ENCODE measurements at places on chromosomes 16 and 17.

GRCh38 chr16:14187517-14188338, 116.6 kb downstream of the MRTFB start:
- H3K4me3 ChIP-seq, result peak overlapping the region; percentile 57
- peaks cover 61% of the 10 kb centered on the region for H3K4me1 ChIP-seq
- H3K27me3 ChIP-seq, result no peaks in the 10 kb centered on the region

GRCh38 chr16:86074651-86075487, 175.9 kb downstream of the IRF8 start:
- H3K27ac ChIP-seq, result no peak overlapping the region
- DNase-seq, result no peak
- peaks cover 71% of the 10 kb centered on the region for H3K27me3 ChIP-seq
- no peak overlapping the region for H3K4me3 ChIP-seq
- H3K36me3 ChIP-seq, result no peaks in the 10 kb centered on the region
- H3K4me1 ChIP-seq, result peaks cover 9% of the 10 kb centered on the region

DNA sequence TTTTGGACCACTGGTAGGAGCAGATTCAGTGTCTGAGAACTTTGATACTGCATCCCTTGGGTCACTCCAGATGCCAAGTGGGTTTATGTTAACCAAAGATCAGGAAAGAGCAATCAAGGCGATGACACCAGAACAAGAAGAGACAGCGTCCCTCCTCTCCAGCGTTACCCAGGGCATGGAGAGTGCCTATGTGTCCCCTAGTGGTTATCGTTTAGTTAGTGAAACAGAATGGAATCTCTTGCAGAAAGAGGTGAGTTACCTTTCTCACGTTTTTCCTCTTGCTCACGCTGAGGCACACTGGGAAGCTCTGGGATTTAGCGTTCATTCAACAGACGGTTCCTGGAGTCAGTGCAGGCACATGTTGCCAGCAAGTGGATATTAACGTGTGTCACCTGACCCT, 58.0 kb downstream of the NUP88 start:
- H3K27me3 ChIP-seq, result no peaks in the 10 kb centered on the region
- H3K4me3 ChIP-seq, result no peak overlapping the region
- H3K36me3 ChIP-seq, result peaks cover 38% of the 10 kb centered on the region
- peaks cover 5% of the 10 kb centered on the region for H3K4me1 ChIP-seq

DNA sequence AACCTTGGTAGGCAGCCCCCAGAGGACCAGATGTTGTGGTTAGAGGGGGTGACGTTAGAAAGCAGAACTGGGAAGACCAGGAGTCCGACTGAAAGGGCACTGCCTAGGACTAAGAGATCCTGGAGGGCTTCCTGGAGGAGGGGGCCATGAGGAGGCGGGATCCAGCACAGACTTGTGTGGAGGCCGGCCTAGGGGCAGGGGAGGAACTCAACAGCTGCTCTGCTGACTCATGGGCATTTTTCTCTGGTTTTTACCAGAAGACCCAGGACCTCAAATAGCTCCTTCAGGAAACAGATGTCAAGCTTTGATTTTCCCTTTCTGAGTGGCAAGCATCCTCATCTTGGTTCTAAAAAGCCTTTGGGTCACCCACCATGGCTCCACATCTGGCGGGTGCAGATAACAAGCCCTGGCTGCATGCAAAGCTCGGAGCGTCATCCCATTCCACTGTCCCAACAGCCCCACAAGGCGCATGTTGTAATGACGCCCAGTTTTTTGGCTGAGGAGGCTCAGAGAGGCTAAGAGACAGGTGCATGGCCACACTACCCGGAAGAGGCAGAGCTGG, 29.0 kb downstream of the IL21R start:
- DNase-seq, result peak; percentile 25
- H3K36me3 ChIP-seq, result no peaks in the 10 kb centered on the region
- H3K27ac ChIP-seq, result no peak overlapping the region
- H3K4me3 ChIP-seq, result no peak overlapping the region

- H3K4me3 ChIP-seq, result no peak overlapping the region
- no peak for DNase-seq
- peaks cover 22% of the 10 kb centered on the region for H3K36me3 ChIP-seq
- H3K27ac ChIP-seq, result no peak overlapping the region
These were observed 84.3 kb upstream of the DOC2B start for GRCh38 chr17:265718-266117.

- H3K4me1 ChIP-seq, result no peaks in the 10 kb centered on the region
- H3K36me3 ChIP-seq, result no peaks in the 10 kb centered on the region
- DNase-seq, result no peak
- no peak overlapping the region for H3K27ac ChIP-seq
These were observed 150.0 kb upstream of the RBFOX1 start for GRCh38 chr16:7182510-7183109.

DNA sequence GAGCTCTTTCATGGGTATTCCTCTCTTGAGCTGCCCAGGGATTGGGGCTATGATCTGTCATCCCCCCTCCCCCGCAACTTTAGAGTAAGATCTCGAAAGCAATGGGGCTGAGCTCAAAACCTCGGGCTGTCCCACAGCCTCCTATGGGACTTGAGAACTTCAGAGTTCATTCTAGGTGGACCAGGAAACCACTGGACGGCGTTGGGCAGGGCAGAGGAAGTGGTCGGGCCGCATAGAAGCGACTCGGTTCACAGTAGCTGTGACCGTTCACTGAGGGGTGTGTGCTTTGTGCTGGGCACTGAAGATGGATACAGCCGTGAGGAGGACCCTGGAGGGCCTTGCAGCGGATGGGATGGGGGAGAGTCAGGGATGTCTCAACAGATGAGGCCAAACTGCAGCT, 292.0 kb downstream of the CPPED1 start:
- H3K27ac ChIP-seq, result no peak overlapping the region
- H3K36me3 ChIP-seq, result no peaks in the 10 kb centered on the region
- no peak overlapping the region for H3K4me3 ChIP-seq
- no peak for DNase-seq
- no peaks in the 10 kb centered on the region for H3K27me3 ChIP-seq

DNA sequence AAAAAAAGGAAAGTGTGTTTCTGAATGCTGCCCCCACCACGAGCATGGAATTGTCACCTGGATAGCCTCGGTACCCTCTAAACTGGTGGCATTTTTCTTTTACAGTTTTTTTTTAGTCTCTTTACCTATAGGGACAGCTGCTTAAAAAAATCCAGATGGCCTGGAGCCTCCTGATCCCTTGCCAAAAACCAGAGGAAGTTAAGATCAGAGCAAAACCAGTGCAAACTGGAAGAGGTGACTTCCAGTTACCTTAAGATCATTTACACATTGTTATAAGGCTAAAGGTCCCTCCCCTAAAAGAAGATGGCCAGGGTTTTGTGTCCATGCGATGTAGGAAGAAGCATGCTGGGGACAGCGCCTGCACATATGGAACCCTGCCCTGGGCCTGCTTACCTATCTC, 3.5 kb downstream of the MEFV start:
- H3K36me3 ChIP-seq, result no peaks in the 10 kb centered on the region
- H3K27ac ChIP-seq, result no peak overlapping the region
- no peak overlapping the region for H3K4me3 ChIP-seq
- no peaks in the 10 kb centered on the region for H3K4me1 ChIP-seq

- H3K4me1 ChIP-seq, result peaks cover 32% of the 10 kb centered on the region
- H3K27me3 ChIP-seq, result no peaks in the 10 kb centered on the region
- H3K27ac ChIP-seq, result no peak overlapping the region
- H3K36me3 ChIP-seq, result peaks cover 6% of the 10 kb centered on the region
These were observed 109.8 kb downstream of the MSI2 start for GRCh38 chr17:57366177-57366557.

- no peak for DNase-seq
- peak overlapping the region; percentile 20 for H3K4me3 ChIP-seq
- no peaks in the 10 kb centered on the region for H3K36me3 ChIP-seq
- no peaks in the 10 kb centered on the region for H3K4me1 ChIP-seq
These were observed 528 bp downstream of the HAGHL start for GRCh38 chr16:727291-727977.

DNA sequence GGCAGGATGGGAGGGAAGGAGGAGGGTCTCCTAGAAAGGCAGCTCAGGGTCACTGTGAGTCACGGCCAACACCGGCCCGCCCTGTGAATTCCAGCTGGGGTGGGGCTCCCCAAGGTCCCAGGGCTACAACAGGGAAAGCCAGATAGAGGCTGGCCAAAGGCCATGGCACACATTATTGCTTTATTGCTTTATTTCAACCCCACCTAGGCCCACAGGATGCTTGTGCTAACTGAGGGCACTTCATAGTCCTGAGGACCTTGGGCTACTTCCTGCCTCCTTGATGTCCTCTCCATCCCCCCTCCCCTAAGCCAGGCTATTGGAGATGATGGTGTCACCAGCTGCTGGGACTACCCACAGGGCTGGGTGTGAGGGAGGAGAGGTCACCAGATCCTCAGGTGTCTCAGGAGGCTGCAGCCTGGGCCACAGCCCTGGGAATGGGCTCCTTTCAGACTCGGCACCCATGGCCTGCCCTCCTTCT, 26.1 kb downstream of the LRRC75A start:
- H3K4me1 ChIP-seq, result peaks cover 14% of the 10 kb centered on the region
- H3K27ac ChIP-seq, result no peak overlapping the region
- H3K27me3 ChIP-seq, result no peaks in the 10 kb centered on the region
- no peak for DNase-seq

- no peak overlapping the region for H3K4me3 ChIP-seq
- no peaks in the 10 kb centered on the region for H3K4me1 ChIP-seq
- peaks cover 40% of the 10 kb centered on the region for H3K27me3 ChIP-seq
- no peak overlapping the region for H3K27ac ChIP-seq
- H3K36me3 ChIP-seq, result no peaks in the 10 kb centered on the region
- no peak for DNase-seq
These were observed 11.0 kb upstream of the GPR139 start for GRCh38 chr16:20084624-20085226.

- no peaks in the 10 kb centered on the region for H3K27me3 ChIP-seq
- peak; percentile 90 for DNase-seq
- H3K4me1 ChIP-seq, result peaks cover 2% of the 10 kb centered on the region
These were observed 19.6 kb upstream of the TNFRSF13B start for GRCh38 chr17:16991349-16992009.

All from mesothelial cell of epicardium (in vitro differentiated cells).